Stimulated activated CD8-positive, alpha-beta memory T cell treated with anti-CD3 and anti-CD28 coated beads, Interleukin-7, amount 100 ng/mL, for 1 hour (primary cell): ENCODE measurements at places on chromosomes 1 and 21.

GRCh38 chr1:227946624-227947385 is 927 bp downstream of the WNT9A start:
- no peak for DNase-seq

DNA sequence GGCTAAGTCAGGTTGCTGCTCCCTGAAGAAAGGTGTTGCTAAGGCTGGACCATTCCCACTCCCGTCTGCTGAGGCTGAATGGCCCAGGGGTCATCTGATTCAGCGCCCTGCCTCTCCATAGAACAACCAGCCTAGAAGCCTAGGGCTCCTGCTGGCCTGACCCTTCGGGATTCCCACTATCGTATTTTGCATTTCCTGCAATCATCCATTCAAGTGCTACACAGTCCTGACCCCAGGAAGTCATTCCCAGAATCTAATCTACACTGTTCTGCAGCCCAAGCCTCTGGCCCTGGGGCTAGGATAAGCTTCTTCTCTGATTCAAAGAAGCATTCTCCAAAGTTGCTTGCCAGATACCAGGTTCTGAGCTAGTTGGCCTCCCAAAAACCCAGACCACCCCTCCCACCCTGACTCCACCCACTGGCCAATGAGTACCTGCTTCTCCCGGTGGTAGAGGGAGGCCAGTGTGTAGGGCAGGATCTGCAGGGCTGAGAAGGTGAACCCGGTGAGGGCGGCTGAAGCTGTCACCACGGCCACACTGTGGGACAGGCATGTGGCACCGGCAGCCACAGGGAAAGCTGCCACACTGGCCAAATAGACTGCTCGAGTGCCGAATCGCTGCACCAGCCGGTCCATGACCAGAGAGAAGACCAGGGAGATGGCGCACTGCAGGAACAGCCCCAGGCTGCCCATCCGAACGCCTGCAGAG is 18.7 kb downstream of the SLC45A3 start:
- DNase-seq = no peak

GRCh38 chr1:64630611-64631010 is 114.3 kb upstream of the RAVER2 start:
- DNase-seq = no peak

- no peak for DNase-seq
Measured at GRCh38 chr1:217244971-217245370, 385.9 kb downstream of the GPATCH2 start.

DNA sequence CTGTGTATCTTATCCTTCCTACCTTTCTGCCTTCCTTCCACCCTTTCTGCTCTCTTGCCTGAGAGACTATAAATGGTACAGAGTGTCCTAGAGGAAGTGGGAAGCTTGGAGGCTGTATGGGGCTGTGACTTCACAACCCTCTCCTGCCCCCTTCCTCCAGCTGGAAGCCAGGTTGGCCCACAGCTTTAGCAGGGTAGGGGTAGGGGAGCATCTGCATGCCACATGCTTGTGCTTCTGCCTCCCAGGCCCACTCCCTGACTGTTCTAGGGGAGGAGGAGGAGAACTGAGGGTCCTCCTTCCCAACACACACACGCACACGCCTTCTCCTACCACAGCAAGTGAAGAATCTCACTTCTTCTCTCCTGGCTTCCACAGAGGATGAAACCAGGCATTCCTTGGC is 3.9 kb upstream of the SLC27A3 start:
- no peak for DNase-seq

GRCh38 chr1:53850082-53850673 is 12.1 kb upstream of the NDC1 start:
- DNase-seq = no peak

- DNase-seq = no peak
Measured at GRCh38 chr21:21226472-21226871, 228.3 kb downstream of the NCAM2 start.

DNA sequence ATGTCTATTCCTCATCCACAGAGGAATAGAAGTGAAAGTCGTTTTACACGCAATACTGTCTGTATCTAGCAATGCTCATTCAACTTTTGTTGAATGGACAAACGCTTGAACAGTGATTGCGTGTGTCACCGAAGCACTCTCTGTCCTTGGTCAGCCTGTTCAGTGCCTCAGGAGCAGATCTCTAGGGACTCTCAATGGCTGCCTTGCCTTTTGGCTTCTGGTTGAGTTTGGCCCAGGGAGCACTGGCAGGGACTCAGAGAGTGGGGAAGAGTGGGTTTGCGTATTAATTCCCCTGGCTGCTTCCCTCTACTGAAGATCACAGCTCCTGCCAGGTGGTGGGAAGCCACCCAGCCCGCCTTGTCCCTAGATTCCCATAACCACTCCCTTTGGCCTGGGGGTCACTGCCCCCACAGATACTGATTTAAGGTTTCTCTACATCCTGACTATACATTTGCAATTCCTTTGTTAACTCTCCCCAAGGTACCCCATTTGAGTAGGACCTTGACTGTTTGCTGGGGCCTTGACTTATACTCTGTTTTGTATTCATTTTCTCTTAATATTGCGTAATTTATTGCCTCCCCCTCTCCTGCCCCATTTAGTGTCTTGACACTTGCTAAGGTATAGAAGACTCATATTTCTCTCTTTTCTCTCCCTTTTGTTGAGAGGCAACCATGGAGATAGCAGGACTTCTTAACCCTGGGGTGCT is 61.7 kb upstream of the USP24 start:
- DNase-seq = no peak

DNA sequence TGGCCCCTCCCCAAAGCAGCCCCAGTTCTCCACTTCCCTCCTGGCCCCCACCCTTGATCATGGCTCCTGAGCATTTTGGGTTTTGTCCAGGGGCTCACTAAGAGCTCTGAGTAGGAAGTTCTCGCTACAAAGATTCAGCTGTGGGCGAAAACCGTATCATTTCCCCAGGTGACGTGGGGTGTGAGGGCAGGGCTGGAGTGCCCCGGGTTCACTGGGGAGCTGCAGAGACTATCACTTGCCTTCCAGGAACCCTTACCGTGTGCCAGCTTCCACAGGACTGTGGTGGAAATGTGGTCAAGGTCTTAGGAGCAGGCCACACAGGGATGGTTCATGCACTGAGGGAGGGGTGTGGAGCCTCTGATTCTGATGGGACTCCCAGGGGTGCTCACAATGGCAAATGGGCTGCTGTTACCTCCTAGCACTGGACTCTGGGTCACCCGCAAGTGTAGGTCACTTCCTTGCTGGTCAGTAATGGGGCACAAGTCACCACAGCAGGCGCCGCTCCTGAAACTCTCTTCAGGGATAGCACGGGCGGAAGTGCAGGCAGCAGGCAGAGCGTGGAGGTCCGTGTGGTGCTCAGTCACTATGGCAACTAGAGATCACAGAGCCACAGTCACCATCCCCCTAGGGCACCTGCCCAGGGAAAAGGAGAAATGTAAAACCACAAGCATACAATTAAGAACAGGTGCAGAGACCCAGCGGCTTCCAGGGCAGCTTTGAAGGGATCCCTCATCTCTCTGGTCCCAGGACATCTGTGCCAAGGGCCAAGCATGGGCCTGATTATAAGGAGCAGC is 35.4 kb downstream of the RSPH1 start:
- no peak for DNase-seq

DNA sequence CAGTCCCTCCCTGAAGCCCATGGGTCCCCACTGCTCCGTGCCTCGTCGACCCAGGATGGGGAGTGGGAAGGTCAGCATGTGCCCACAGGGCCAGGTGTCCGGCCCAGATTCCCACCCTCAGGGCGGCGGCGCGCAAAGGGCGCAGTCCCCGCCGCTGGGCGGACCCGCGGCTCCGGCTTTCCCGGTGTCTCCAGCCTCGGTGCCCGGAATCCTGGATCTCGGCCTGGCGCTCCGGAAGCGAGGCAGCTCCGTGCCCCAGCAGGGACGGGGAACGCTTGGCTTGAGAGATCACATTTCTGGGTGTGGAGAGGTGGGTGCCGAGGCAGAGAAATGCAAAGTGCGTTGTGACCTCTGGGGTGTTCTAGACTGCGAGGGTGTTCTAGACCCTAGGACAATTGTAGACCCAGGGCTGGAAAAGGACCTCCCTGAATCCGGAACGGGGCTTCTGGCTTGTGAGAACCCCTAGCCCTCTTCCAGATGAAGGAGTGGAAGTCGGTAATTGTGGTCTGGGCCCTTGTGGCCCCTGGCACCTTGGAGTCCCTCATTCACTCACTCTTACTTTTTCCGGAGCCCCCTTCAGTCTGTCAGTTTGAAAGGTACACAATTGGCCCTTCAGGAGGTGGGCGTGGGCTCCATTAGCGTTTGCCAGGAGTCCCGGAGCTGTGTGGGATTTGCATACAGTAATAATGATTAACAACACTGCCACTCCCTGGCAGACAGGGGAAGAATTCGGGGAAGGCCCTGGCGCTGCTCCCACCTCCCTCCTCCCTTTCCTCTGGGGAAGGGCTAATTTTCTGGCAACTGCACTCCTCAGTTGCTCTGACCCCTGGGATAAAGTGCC is 1.6 kb upstream of the KCND3 start:
- DNase-seq = no peak

- DNase-seq = no peak
Measured at GRCh38 chr21:39313042-39313570, 326 bp downstream of the BRWD1 start.

- DNase-seq = no peak
Measured at GRCh38 chr21:40681164-40681859, 165.6 kb downstream of the DSCAM start.

- no peak for DNase-seq
Measured at GRCh38 chr1:107073493-107073892, 17.0 kb downstream of the PRMT6 start.

DNA sequence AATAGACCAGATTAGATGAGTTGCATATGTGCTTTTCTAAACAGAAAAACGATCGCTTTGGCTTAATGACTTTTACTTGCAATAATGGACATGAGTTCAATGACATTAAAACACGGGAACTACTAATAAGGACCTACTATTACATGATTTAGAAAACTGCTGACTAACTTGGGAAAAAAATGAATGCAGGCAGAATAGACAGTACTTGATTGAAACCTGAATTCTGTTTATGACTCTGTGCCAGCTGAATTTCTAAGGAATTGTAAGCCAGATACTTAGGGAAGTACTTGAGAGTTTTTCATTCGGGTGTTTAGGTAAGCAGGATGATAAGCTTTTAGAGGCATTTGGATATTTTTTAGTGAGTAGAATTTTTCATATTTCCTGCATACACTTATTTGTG is 12.0 kb downstream of the ADGRL2 start:
- no peak for DNase-seq

- no peak for DNase-seq
Measured at GRCh38 chr1:1268284-1268682, 5.4 kb downstream of the UBE2J2 start.
